NCI-H1694 treated with DMSO at 0.1 percent for 48 hours (cell line): ENCODE measurements at places on chromosomes 6 and 20.

GRCh38 chr6:36368921-36369865 is 18.3 kb downstream of the ETV7 start:
- no peak for DNase-seq

- no peak for DNase-seq
These were observed 73.1 kb downstream of the HIVEP2 start for GRCh38 chr6:142871910-142872331.

- DNase-seq, result no peak
These were observed 24.6 kb upstream of the ASF1A start for GRCh38 chr6:118869350-118869749.

DNA sequence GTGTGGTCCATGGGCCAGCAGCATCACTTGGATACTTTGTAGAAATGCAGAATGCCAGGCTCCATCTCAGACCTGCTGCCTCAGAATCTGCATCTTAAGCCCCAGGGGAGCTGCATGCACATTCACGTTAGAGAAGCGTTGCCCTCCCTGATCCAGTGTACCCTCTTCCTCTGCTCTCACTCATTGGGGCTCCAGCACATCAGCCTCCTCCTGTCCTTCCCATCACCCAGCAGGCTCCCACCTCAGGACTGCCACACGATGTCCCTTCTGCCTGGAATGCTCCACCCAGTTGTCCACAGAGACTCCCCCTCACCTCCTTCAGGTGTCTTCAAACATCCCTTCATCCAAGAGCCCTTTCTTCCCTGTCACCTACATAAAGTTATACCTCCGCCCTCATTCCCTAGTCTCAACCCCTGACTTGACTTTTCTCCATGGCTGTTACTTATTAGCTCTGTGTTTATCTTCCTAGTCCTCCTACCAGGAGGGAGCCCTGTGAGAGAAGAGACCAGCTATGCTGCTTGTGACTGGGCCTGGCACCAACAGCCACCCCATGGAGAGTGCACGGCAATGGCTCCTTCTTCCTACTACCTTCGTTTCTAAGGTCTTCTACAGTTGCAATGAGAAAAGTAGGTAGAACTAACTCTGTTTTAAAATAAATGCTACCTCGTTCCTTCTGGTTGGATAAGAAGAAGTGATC is 3.3 kb upstream of the ACSS1 start:
- DNase-seq, result no peak

DNA sequence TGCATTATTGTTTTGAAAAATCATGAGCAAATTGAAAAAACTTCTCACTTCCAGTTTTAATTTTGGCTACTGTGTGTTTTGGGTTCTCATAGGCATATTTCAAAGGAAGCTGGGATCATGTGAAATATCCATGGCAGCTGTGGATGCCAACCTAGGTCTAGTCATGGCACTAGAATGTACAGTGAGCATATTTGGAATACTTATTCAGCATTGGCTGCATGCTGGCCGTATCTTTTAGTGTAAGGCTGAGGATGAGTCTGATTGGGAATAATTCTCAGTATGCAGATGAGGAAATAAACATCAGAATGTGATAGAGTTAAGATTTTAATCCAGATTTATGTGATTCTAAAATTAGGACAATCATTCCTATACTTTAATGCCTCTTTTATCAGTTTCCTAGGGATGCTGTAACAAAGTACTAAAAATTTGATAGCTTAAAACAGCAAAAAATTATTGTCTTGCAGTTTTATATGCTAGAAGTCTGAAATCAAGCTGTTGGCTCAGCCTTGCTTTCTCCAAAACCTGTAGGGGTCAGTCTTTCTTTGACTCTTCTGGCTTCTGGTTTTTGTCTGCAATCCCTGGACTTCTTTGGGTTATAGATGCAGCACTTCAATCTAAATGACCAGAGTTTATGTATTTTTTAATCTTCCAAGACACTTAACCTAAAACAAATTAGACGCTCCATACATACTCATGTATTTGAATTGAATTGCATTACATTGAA is 37.7 kb upstream of the DEFB112 start:
- no peak for DNase-seq

- DNase-seq, result no peak
These were observed 152.2 kb downstream of the SOX4 start for GRCh38 chr6:21745543-21746337.

DNA sequence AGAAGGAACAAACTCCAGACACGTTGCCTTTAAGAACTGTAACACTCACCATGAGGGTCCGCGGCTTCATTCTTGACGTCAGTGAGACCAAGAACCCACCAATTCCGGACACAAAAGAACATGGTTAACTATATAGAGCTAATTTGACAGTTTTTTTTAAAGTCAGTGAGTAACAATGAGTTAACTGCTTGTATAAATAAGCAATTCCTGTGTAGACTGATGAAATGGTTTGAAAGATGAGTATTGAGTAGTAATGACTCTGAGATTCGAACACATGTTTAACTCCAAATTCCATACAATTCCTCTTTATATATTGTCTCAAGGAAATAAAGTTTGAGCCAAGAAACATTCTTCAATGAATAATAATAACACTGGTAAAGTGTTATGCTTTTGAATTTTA is 478.0 kb downstream of the MMUT start:
- no peak for DNase-seq

GRCh38 chr6:169169375-169169774 is 84.3 kb downstream of the THBS2 start:
- DNase-seq, result no peak

DNA sequence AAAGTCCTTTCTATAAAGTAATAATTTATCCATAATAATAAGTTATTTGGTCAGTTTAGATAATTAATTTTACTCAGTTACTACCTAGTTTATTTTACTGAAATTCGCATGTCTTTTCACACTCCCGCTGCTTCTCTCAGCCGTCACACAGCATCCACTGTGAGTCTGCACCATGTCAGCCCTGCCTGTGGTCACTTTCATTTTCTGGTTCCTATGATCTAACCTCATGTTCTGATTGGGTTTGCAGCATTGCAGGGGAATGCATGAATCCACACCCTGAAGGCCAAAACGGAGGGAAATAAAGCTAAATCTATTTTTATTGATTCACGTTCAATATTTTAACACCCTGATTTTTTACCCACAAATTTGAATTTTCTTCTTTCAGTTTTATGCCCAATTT is 47.4 kb downstream of the PDE10A start:
- no peak for DNase-seq

DNA sequence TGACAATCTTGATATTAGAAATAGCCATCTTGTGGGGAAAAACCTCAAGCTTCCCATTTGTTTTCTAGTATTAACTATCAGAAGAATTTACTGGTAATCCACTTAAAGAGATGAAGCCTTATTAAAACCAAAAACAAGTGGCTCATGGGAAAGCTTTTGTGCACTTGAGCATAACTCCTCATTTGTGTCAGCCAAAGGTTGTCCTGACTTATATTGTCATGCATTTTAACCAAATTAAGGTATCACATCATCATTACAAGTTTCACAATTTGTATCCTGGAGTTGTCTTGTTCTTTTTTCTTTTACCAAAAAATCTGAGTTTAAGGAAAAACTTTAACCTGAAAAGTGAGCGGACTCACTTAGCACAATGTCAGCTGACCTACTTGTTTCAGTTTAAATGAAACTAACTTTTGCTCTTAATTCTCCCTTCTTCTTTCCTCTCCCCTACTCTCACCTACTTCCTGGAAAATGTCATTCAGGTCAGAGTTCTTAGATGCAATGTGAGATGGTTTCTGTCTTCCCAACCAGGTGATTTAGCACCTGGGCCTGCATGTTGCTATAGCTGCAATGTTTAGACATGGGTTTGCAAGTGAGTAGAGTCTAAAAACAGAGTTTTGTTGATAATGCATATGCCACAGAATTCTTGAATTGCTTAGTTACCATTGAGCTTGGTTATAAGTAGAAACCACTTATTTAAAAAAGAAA is 82.8 kb downstream of the TNFAIP3 start:
- DNase-seq, result no peak

DNA sequence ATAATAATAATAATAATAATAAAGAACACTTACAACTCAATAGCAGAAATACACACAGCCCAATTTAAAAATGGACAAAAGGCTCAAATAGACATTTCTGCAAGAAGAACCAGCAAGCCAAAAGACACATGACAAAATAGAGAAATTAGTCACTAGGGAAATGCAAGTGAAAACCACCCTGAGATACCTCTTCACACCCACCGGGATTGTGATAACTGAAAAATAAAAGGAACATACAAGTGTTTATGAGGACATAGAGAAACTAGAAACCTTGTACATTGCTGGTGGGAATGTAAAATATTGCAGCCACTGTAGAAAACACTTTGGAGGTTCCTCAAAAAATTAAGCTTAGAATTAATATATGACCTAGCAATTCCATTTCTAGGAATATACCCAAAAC is 59.2 kb downstream of the ZDHHC14 start:
- DNase-seq, result no peak

DNA sequence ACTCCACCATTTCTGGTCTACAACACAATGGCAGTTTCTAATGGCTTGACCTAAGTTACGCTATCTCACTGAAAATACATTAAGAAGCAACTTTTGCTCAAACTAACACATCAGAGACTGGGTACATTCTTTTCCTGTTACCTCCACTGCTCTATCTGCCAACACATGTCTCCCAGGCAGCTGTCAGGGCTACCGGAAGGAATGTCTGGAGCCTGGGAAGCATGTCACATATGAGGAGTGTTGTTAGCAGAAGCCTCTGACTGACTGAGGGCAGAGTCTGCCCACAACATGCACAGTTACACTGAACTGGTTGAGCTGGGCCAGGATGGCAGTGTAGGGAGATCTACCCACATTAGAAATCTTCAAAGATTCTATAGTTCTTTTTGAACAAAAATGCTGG is 264.5 kb downstream of the KIF16B start:
- DNase-seq, result no peak

DNA sequence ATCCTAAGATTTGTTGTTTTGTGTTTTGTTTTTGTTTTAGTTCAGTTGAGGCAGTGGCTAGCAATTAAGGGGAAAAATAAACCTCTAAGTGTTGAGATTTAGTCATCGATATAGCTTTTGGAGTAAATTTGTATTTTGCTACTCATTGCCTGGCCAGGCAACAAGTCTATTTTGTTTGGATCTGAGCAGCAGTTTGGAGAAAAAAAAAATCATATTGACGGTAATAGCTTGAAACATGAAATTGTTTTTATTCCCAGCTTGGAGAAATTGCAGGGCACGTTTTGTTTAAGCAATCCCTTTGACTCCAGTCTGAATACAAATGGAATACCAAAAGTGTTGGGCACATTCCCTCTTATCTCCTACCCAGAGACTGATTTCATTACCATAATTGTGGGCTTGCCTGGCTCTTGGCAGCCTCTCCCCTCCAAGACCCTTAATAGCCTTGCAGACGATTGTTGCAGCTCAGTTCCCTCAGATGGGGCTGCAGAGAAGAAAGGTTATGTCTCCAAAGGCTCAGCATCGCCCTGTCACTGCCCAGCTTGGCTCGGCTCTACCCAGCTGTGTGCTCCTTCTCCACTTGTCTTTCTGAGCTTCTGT is 56.0 kb downstream of the ISM1 start:
- no peak for DNase-seq

GRCh38 chr6:76876922-76877553 is 586.3 kb downstream of the HTR1B start:
- DNase-seq, result peak; percentile 57

DNA sequence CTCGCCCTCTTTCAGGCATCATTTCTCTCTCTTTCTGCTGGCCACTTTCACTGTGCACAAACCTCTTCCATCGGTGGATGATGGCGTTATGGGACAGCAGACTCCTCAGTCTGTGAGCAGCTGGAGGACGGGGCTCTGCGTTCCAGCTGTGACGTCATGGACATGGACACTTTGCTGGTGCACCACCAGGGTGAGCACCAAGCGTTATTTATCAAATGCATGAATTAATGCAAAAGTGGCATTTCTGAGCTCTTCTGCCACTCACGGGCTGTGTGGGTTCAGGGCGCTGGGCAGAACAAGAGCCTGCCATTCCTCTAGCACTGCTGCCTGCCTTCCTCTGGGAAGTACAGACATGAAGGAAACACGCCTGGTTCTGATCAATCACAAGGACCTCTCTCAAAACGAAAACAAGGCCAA is 82.9 kb upstream of the MPC1 start:
- DNase-seq, result no peak

- DNase-seq, result no peak
These were observed 240.4 kb upstream of the MARCKS start for GRCh38 chr6:113616701-113617274.

GRCh38 chr6:129777371-129777770 is 67.4 kb upstream of the ARHGAP18 start:
- no peak for DNase-seq

DNA sequence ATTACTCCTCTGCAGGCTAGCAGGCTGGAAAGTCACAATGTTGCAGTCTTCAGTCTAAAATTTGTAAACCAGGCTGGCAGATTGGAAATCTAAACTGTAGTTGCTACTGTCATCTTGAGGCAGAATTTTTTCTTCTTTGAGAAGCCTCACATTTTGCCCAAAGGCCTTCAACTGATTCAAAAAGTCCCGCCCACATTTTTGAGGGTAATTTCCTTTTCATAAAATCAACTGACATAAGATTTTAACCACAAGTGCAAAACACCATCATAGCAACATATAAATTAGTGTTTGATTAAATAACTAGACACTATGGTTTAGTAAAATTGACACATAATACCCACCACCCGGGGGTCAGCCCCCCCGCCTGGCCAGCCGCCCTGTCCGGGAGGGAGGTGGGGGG is 28.4 kb downstream of the HLA-C start:
- DNase-seq, result no peak

- DNase-seq, result no peak
These were observed 184.7 kb upstream of the JARID2 start for GRCh38 chr6:15061180-15061641.
